Breast epithelium (tissue), 4 donors: ENCODE measurements at places on chromosomes 1 and 21.

DNA sequence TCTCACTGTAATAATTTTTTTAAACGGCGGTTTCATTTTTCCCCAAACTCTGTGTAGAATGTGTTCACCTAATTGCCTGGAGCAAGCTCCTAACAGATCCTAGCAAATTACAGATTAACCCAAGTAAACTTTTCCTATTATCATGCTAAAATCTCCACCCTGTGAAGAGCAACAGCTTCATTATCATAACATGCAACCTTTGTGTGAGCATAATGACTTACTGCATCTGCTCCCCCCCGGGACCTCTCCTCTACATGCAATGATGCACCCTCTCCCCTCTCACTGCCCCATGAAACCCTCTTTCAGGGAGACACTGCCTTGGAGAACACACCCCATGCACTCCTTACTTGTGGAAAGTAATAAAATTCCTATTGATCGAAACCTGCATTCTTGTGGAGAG is 717.0 kb upstream of the TMPRSS15 start:
- DNase-seq, result no peak

DNA sequence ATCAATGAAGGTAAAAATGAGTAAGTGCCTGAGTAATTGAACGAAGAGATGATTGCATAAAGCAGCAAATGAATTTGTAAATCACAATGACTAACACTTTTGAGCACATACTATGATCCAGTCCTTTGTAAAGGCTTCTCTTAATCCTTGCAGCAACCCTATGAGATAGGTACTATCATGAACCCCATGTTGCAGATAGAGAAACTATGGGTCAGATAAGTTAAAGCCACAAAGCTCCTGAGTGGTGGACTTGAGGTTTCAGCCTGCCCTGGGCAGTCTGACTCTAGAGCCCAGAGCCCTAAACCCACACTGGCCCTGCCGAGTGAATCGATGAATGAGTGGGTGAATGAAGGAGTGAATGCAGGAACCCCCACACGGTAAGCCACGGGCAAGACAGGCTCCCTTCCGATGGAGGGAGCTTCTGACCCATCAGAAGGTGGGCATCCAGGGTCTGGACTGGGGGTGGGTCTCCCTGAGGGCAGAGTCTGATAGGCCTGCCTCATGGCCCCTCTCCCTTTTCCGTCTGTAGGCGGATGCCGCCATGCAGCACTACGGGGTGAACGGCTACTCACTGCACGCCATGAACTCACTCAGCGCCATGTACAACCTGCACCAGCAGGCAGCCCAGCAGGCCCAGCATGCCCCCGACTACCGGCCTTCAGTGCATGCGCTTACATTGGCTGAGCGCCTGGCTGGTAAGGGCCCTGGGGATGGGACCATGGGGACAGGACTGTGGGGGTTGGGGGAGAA is 17.0 kb downstream of the DMBX1 start:
- DNase-seq, result no peak

DNA sequence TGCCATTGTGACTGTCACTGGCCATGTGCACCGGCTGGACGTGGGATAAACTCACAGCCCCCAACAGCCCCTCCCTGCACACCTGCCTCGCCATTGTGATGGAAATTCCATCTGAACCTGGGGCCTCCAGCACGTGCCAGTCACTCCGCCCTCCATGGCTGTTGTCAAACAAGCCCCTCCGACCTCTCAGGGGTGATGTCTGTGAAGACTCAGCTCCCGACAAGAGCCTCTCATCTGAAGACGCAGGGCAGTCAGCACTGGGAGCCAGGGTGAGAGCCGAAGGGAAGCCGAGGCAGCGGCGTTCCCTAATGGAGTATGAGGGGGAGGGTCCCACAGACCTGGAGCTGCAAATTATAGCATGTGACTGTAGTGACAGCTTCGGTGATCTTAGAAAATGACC is 1.4 kb upstream of the KRTAP10-2 start:
- peak; percentile 34 for DNase-seq

DNA sequence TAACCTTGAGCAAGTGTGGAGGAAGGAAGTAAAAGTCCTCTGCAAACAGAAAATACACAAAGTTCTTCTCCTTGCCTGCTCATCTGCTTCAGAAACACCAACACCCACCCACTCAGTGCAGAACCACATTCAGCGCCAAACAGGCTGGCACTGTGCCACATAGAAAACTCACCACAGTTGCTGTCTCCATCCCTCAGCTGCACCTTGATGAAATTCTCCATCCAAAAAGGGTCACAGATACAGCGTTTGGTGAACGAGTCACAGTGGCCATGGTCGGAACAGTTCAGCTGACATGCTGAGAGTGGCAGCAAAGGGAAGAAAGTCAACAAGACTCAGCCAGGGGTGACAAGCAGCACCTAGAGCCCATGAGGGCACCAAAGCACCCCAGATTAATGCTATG is 114.5 kb downstream of the KIAA0319L start:
- no peak for DNase-seq

GRCh38 chr1:173477286-173478093 is at the start of gene PRDX6:
TSS of gene PRDX6 (plus strand) at chr1:173477335. CDS start at chr1:173477398, 63 bp downstream.
- DNase-seq, result peak; percentile 83
